CD4-positive, CD25-positive, alpha-beta regulatory T cell (primary cell): ENCODE measurements at places on chromosomes 1 and 21. TPM values are rescaled to one million over a fixed set of nuclear protein-coding genes. Genes with fewer than 3 reads are reported as not detected.

Gene SPRTN
- total RNA-seq, result 31.3 TPM

DNA sequence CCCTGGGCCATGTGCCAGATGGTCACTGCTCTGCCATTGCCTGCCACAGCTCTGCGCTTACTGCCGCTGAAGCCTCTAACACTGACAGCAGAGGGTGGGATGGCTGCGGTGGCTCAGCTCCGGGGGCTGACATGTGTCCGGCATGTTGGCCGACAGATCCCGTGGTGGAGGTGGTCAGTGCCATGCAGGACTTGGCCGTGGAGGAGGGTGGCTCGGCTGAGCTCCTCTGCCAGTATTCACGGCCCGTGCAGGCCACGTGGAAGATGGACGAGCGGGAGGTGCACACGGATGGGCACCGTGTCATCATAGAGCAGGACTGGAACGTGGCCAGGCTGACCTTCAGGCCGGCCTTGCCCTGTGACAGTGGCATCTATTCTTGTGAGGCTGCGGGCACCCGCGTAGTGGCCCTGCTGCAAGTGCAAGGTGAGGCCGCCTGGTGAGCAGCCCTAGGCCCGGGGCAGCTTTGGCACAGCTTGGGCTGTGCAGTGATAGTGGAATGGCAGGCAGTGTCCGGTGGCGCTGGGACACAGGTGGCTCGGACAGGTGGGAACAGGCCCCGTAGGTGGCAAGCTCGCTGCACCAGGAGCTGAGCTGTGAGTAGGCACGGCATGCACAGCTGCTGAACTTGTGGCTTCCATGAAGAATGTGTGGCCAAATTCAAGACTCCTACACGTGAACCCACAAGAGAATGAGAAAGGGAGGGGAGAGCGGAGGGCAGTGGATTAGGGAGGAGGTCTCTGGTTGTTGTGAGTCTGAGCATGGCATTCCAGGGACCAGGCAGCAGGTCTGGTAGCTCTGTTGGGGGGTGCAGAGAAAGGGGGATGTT, 91.8 kb downstream of the TRIM11 start:
- DNase-seq, result no peak
- no peak overlapping the region for H3K27ac ChIP-seq
- H3K36me3 ChIP-seq, result peaks cover 10% of the 10 kb centered on the region
- H3K4me1 ChIP-seq, result no peaks in the 10 kb centered on the region
- no peaks in the 10 kb centered on the region for H3K27me3 ChIP-seq

Gene MLLT11
- total RNA-seq, result 3.9 TPM

DNA sequence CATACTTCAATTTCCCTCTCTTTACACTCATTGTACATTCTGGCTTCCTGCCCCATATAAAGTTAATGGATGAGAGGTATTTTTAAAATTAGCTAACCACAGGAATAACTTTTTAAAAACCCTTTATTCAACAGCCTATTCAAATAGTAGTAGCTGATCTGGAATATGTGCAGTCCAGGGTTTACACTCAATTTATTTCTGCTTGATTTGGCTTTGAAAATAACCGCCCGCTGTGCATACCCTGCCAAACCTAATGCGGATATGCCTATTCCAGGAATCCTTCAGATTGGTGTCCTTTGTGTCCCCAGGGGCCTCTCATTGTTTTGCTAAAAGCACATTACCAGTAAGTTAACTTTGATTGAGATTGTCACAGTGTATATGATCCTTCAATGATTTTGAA, 1686.2 kb downstream of the PLA2G4A start:
- H3K27ac ChIP-seq, result no peak overlapping the region
- no peaks in the 10 kb centered on the region for H3K4me1 ChIP-seq
- H3K27me3 ChIP-seq, result no peaks in the 10 kb centered on the region
- H3K4me3 ChIP-seq, result no peak overlapping the region
